ENCODE measurements at places on chromosomes 6 and 20. TPM values are rescaled to one million over a fixed set of nuclear protein-coding genes. Genes with fewer than 3 reads are reported as not detected.
A peak's percentile ranks its signal among the peaks of the same experiment; 100 is the strongest.

DNA sequence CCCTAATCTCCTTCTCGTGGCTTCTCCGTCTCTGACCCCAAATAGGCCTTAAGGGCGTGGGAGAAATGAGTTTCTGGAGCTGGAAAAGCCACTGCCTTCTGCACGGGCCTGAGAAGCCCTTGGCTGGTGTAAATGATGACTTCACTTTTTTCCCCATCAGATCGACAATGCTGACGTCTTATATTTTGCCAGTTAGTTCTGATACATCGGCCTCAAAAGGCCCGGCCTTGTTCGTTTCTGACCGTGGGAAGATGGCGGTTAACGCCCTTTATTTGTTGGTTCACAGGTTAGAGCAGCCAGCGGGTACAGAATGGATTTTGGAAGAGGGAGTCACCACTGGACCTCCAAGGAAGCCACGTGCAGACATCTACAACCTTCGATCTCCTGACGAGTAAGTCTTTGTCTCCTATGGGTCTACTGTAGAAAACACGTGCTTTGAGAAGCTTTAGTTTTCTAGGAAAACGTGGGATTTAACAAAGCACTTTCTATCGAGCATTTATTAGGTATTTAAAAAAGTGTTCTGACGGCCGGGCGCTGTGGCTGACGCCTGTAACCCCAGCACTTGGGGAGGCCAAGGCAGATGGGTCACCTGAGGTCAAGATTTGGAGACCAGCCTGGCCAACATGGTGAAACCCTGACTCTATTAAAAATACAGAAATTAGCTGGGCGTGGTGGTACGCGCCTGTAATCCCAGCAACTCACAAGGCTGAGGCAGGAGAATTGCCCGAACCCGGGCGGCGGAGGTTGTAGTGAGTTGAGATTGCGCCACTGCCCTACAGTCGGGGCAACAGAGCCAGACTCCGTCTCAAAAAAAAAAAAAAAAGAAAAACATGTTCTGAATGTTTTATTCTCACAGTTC lies 1.2 kb upstream of the ZNFX1 start:
- no peak for DNase-seq

GRCh38 chr6:70221025-70221714 lies 81.7 kb downstream of the COL9A1 start:
- DNase-seq = no peak

DNA sequence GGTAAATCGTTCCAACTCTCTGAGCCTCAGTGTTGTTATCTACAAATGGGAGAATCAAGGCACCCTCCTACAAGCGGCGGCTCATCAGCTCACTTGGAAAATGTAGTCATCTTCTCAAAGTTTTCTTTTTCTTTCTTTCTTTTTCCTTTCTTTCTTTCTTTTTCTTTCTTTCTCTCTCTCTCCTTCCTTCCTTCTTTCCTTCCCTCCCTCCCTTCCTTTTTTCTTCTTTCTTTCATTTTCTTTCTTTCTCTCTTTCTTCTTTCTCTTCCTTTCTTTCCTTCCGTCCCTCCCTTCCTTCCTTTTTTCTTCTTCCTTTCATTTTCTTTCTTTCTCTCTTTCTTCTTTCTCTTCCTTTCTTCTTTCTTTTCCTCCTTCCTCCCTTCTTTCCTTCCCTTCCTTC lies 55.0 kb upstream of the TGM3 start:
- DNase-seq = no peak

Gene ZNF831
- total RNA-seq = not detected

GRCh38 chr6:4777394-4777935 lies 1.3 kb downstream of the CDYL start:
- no peak for DNase-seq

Gene LY6G6F
- not detected for total RNA-seq

DNA sequence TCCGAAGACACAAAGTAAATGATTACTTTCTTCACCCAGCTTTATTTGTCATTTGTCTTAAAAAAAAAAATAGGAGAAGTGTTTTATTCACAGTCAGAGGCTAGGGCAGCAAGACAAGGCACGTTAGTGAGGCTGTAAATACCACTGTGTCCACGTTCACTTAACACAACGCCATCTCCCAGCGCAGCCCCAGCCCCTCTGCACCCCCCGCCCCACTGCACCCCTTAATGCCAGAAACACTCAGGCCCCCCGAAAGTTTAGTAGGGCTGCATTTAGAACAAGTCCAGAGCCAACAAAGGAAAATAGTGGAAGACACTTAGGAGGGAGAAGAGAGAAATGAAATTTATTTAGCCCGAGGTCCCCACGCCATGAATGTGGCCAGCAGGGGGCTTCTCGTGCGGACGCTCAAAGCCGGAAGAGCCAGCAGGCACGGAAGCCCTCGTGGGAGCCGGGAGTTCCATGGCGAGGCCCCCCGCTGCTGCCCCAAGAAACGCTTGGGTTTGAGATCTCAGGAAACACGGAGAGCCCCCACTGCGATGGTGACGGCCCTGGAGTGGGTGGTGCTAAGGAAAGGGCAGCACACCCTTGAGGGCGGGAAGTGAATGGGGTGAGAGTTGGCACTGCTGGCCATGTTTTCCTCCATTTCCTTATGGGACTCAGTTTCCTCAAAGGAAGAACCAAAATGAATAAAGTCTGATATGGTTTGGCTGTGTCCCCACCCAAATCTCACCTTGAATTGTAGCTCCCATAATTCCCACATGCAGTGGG lies 50.2 kb downstream of the IYD start:
- DNase-seq = peak; percentile 72

DNA sequence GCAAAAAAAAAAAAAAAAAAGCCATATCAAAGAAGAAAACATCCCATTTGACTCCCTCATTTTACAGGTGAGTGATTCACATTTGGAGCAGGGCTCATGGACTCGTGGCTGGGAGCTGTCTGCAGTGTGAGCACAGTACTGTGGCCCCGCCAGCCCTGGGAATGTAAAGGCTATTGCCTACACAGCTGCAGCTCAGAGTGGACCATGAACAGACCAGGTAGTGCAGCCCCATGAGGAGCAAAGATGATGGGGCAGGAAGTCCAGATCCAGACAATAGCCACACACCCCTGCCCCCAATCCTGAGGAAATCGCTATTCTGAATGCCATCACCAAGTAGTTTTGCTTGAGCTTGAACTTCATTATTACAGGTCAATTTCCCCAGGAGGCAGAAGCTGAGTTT lies 55.4 kb downstream of the LINC00237 start:
- DNase-seq = no peak

Gene BCAS1
- not detected for total RNA-seq

Gene OXT
- not detected for total RNA-seq

DNA sequence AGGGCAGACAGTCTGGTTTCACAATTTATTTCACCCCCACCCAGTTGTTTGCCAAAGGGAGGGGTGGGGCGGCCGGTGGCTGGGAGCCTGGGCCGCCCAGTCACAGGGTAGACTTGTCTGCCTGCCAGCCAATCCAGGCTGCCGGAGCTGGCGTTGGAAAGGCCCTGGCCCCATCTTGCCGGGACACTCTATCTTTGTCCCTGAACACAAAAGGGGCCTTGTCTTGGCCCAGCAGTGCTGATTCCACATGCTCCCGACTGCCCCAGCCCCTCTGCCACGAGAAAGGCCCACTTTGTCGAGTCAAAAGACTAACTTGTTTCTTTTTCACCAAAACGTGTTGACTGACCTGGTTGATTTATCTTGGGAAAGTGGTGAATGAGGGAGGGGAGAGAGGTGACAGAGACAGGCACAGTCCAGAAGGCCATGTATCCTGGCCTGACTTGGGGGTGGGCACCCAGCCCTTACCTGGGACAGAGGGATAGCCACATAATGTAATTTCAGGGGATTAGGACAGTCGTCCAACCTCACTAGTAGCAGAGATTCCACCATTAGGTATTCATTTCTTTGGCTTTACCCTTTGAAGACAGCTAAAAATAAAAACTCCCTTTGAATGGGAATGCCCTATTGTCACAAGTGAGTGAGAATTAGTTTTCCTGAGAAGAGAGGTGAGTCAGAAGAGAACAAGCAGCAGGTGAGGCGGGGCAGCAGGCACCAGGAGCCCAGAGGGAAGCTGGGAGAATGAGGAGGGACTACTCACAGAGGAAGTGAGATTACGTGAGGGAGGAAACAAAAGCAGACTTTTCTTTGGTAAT lies 67.0 kb upstream of the SIRPA start:
- DNase-seq = peak; percentile 59

DNA sequence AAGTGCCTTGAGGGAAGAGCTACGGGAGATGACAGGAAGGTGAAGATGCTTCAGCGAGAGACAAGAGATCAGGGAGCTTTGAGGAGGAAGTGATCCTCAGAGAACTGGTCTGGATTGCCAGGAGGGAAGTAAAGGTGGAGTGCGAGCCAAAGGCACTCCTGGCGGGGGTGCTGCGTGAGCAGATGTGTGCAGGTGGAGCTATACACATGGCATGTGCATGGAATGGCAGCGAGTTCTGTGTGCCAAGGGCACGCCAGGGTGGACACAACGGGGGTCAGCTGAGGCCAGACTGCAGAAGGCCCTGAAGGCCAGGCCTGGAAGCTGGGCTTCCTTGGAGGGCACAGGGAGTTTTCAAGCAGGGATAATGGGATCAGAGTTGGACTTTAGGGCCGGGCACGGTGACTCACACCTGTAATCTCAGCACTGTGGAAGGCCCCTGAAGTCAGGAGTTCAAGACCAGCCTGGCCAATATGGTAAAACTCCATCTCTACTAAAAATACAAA lies 6.2 kb downstream of the PXMP4 start:
- DNase-seq = no peak

- DNase-seq = no peak
Observed at GRCh38 chr6:42046464-42047212, 3.7 kb upstream of the TAF8 start.

- no peak for DNase-seq
Observed at GRCh38 chr6:159577564-159577963, 115.5 kb downstream of the SOD2 start.

GRCh38 chr6:147184379-147184778 lies 19.8 kb upstream of the STXBP5 start:
- no peak for DNase-seq

GRCh38 chr20:4046926-4047325 lies 31.6 kb upstream of the RNF24 start:
- DNase-seq = no peak

Gene NRN1
- total RNA-seq = 1.5 TPM

DNA sequence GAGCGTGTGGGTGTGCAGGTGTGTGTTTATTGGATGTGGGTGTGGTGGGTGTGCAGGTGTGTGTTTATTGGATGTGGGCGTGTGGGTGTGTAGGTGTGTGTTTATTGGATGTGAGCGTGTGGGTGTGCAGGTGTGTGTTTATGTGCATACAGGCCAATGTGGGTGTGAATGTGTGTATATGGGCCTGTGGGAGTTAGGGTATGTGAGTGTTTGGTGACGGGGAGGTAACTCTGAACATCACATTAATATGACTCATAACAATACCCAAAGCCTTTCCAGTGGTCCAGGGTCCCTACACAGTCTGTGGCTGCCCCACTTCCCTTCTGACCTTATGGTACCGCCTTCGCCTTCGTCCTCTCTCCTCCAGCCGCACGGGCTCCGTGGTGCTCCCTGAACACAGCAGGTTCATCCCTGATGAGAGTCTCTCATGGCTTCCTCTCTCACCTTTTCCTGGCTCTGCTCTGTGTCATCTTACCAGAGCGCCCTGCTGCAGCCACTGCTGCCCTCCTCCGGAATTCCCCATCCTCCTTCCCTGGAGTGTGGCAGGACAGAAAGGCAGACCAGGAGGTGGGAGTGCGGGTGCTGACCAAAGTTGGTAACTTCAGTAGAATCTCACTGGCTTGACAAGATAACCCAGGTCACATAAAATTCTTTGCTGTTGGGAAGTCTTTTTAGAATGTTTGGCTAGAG lies 80.0 kb downstream of the SLC2A10 start:
- DNase-seq = no peak

GRCh38 chr20:37090407-37090806 lies 5.4 kb downstream of the RBL1 start:
- no peak for DNase-seq

Gene SLC35D3
- total RNA-seq = not detected

GRCh38 chr6:166415833-166416347 lies 33.1 kb upstream of the MPC1 start:
- no peak for DNase-seq

Gene TBC1D7
- total RNA-seq = 35.4 TPM

- no peak for DNase-seq
Observed at GRCh38 chr6:71290611-71291010, 2.0 kb downstream of the OGFRL1 start.

- DNase-seq = no peak
Observed at GRCh38 chr6:33455051-33455450, 675 bp downstream of the ZBTB9 start.

- no peak for DNase-seq
Observed at GRCh38 chr20:12896180-12896579, 112.6 kb upstream of the SPTLC3 start.

DNA sequence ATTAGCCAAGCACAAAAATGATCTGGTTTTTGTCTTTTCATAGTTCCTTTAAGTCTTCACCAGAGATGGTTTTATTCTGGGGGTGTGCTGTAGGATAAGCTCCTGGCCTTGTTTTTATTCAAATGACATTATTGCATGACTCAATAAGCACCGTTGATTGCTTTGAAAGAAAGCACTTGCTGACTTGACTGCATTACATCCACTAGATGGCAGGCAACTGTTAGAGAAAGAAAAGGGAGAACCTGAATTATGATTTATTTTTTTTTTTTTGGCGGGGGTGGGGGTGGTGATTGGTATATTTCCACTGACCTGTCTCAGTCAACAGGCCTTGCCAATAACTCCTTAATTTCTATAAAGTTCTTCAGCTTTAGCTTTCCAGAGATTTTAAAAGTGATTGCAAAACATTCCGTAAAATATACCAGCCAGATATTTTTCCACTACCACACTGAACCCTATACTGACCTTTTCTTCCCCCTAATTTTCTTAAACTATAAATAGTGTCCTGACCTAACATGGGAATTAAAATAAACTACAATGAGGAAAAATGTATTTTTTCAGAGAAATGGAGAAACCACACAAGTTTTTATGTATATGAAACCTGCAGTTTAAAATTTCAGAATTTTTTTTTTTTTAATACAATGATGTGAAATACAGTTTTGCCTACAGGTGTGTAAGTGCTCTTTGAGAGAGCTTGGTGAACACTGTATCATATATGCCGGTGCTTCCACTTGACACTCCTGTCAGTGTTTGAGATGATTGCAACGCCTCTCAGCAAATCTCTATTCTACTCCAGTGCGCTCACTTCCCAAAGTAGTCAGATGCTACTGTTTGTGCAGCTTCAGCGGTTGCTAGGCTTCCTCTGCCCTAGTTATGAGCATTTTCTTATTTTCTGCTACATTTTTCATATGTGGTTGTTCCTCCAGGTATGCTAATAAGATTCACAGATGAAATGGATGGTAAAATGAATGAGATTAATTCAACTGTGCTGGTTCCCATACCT lies 274.3 kb downstream of the CD109 start:
- no peak for DNase-seq

- no peak for DNase-seq
Observed at GRCh38 chr6:39610221-39610620, 115.0 kb downstream of the KIF6 start.
